ENCODE measurements at places on chromosomes 7 and 10.
A peak's percentile ranks its signal among the peaks of the same experiment; 100 is the strongest.

GRCh38 chr7:37212051-37212450 lies 236.6 kb downstream of the ELMO1 start:
- no peak for DNase-seq

DNA sequence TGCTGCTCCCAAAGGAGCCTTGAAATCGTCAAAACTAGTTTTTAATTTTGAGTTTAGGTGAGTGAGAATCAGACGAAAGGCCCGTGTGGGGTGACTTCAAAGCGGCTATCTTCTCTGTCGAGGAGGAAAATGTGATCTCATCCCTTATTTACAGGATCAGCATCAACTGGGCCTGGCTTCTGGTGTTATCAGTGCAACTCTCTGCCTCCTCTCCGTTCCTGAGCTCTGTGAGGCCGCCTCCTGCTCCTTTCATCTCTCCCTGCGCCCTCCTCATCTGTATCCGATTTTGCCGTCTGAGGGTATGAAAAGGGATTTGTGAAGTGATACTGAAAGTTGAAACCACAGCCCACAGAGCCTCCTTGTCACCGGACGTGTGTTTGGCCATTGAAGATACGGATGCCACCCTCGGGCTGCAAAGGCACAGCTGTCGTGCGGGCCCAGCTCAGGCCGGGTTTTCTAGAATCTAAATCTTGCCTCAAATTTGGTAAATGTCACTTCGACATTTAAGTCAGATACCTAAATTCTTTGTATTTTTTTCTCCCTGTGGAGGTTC lies 408.7 kb upstream of the ADARB2 start:
- DNase-seq: no peak

DNA sequence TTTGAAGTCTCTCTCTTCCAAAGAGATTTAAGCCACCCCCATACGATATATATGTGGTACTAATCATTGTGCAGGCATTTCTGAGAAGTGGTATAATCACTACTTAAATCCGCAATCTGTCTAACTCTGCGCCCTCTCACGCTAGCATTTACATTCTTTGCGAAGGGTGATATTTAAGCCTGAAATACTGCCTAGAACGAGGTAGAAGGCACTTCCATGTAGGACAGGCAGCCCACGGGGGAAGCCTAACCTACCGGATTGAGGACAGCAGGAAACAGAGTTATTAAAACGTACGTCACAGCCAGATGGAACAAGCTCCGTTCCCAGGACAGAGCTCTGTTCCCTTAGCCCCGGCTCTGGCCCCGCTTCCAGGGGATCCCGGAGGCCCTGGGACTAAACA lies 59.3 kb upstream of the ECHDC3 start:
- DNase-seq: no peak

- DNase-seq: no peak
Observed at GRCh38 chr7:127798023-127798422, 146.0 kb downstream of the SND1 start.

GRCh38 chr7:46847126-46847525 lies 734.8 kb downstream of the TNS3 start:
- peak; percentile 46 for DNase-seq

GRCh38 chr10:93813507-93814465 lies 56.0 kb downstream of the LGI1 start:
- peak; percentile 48 for DNase-seq

DNA sequence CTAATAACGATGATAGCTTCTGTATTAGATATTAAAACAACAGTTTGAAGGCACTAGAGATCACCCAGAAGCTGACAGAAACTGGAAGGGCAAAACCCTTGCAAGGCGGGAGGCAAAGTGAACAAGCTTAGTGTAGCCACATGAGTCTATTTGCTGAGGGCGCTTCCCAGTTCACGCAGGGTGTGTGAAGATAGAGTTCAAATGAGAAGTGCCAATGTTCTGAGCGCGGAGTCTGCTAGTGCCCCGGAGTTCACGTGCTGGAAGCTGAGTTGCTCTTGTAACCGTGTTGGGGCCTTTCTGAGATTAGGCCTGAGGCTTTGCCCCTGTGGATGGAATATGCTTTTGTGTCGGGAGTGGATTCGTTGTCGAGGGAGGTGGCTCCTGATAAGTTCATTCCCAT lies 16.6 kb upstream of the GTPBP4 start:
- DNase-seq: no peak

GRCh38 chr7:150966002-150966401 lies 12.1 kb downstream of the KCNH2 start:
- DNase-seq: no peak

DNA sequence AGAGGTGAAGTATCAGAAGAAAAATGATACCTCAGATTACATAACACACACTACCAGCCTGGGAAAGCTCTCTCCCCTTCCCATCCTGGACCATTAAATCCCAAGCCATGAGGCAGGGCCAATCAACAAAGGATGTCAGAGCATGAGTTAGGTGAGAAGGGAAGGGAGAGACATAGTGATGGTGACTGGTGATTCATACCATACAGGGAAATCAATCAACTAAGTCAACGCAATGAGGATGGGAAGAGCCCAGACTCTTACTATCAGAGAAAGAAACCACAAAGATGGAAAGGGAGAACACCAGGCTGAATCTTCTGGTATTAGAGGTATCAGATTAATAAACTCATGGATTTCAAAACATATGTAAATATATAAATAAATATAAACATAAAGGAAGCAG lies 185.4 kb downstream of the KMT2E start:
- no peak for DNase-seq

- DNase-seq: no peak
Observed at GRCh38 chr10:27844223-27844622, 98.6 kb upstream of the MKX start.

GRCh38 chr7:27173511-27173955 lies 587 bp downstream of the HOXA10 start:
- DNase-seq: no peak

- DNase-seq: peak; percentile 57
Observed at GRCh38 chr10:91883549-91884444, 25.5 kb downstream of the FGFBP3 start.

GRCh38 chr10:62038609-62039190 lies 137.2 kb downstream of the ARID5B start:
- peak; percentile 92 for DNase-seq

DNA sequence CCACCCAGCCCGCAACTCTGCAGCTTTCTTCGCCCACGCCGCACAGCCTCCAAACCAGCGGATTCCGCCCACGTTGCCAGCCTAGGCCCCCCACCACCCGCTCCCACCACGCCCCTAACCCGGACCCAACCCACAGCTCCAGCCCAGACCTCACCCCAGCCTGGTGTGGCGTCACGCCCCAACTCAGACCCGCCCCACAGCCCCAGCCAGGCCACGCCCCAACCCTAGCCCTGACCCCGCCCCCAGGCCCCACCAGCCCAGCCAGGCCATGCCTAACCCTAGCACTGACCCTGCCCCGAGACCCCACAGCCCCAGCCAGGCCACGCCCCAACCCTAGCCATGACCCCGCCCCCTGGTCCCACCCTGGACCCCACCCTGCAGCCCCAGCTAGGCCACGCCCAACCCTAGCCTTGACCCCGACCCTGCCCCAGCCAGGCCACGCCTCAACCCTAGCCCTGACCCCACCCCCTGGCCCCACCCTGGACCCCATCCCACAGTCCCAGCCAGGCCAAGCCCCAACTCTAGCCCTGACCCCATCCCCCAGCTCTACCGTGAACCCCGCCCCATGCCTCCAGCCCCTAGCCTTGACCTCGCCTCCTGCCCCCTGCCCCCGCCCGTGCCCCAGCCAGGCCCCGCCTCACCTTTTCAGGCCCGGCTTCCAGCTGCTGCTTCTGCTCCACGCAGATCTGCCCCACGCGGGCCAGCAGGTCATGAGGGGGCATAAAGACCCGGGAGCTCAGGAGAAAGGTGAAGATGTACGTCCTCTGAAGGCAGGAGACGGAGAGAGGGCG lies 64.0 kb downstream of the RASGEF1A start:
- DNase-seq: no peak

GRCh38 chr7:105101864-105102263 lies 87.9 kb downstream of the KMT2E start:
- DNase-seq: no peak

DNA sequence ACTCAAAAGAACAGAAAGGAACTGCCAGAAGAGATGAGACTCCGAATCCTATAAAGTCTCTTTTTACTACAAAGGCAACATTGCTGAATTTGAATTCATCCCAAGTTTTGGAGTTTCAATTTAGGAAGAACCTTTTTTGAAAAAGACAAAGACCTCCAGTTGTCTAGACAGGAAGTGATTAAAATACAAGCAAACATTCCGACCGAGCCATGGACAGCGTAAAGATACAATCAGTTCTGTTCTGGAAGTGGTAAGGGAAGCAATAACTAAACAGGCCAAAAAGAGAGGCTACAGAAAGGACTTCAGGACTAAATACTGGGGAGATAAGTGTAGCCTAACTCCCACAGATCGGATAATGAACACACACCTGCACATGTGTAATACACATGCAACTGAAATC lies 101.0 kb downstream of the SMURF1 start:
- peak; percentile 8 for DNase-seq

DNA sequence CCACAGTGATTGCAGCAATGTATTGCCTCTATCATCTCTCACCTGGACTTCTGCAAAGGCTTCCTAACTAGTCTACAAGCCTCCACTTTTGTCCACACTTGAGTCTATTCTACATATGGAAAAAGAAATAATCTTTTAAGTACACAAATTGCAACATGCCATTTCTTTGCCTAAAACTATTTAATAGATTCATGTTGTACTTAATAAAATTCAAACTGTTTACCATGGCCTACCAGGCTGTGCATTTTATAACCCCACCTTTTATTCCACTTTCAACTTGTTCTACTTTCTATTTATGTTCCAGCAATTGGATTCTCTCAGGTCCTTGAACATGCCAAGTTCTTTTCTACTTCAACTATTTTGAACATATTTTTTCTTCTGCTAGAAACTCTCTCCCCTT lies 128.7 kb downstream of the GPR85 start:
- no peak for DNase-seq

GRCh38 chr10:125144693-125145623 lies 15.4 kb downstream of the CTBP2 start:
- peak; percentile 44 for DNase-seq

- no peak for DNase-seq
Observed at GRCh38 chr10:108411206-108411605, 1246.7 kb upstream of the SORCS1 start.

DNA sequence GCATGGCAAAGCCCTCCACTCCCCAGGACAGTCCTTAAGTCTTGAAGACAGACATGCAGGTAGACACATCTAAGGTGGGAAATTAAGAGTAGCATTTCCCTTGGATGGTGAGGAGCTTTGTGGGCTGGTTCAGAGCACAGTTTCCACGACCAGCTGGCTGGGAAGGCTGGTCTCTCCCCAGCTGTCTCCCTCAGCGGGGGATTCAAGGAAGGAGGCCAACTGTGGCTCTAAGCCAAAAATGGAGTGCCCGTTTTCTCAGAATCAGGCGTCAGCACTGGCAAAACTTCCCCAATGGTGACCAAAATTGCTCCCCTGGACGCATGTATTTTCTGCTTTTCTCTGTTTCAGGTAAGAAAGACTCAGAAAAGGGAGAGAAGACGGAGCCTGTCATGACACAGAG lies 230.6 kb upstream of the FZD8 start:
- DNase-seq: no peak

DNA sequence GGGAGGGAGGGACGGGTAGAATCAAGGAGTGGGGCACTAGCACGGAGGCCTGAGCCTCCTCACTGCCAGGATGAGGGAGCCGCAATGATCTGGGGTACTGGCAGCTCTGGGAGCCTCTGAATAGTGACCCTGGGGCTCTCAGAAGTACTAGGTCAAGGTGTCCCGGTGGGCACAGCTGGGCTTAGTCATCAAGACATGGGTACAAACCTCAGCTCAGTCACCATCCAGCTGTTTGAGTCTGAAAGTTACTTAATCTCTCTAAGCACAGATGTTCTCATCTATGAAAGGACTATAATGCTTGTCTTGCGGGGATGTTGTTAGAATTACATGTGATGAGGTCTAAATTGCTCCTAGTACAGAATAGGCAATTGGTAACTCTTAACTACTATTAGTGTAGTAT lies 276.8 kb downstream of the KCNMA1 start:
- no peak for DNase-seq

DNA sequence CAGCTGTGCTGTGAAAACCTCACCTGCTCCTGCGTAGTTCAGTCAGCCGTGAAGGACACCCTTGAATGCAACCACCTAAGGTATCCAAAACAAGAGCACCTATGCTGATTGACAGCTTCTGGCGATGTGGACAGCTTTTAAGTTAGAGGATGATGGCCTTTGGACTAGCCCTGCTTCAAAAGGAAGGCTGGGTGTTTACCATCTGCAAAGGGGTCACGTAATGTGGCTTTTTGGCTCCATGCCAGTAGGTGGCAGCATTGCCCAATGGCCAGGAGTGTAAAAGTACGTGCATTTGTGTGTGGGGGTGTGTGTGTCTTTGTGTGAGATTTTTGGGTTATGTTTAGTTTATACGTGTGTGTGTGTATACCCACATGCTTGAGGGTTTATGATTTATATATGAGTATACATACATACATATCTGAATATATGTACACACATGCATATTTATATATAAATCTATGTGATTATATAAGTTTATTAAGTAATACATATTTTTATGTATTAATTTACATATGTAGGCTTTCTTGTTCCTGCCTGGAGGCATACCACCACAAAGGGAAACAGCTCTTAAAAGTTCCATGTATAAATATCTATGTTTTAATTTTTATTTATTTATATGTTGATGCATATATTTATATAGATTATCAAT lies 236.3 kb upstream of the ANKRD30A start:
- DNase-seq: peak; percentile 19

DNA sequence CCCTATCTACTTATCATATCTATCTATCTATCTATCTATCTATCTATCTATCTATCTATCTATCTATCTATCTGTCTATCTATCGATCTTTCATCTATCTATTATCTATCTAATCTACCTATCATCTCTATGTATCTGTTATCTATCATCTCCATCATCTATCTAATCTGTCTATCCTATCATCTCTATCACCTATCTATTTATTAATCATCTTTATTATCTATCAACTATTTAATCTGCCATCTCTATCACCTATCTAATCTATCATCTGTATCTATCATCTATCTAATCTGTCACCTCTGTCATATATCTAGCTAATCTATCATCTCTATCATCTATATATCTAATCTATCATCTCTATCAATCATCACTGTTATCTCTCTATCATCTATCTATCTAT lies 736.3 kb downstream of the TYW1 start:
- DNase-seq: no peak

- no peak for DNase-seq
Observed at GRCh38 chr7:111535142-111535870, 27.0 kb downstream of the IMMP2L start.

GRCh38 chr7:68564306-68565135 lies 1033.8 kb upstream of the AUTS2 start:
- DNase-seq: peak; percentile 9

- no peak for DNase-seq
Observed at GRCh38 chr7:101814991-101815825, 2.2 kb upstream of the CUX1 start.

- DNase-seq: no peak
Observed at GRCh38 chr10:107103174-107104025, 61.1 kb downstream of the SORCS1 start.

- DNase-seq: no peak
Observed at GRCh38 chr7:151936207-151936606, 20.0 kb upstream of the GALNTL5 start.

GRCh38 chr7:151247611-151248345 lies 716 bp downstream of the SMARCD3 start:
- peak; percentile 52 for DNase-seq

Data from fibroblast of skin of scalp (primary cell).